T-helper 2 cell (primary cell): ENCODE measurements at places on chromosomes 12 and 14.

DNA sequence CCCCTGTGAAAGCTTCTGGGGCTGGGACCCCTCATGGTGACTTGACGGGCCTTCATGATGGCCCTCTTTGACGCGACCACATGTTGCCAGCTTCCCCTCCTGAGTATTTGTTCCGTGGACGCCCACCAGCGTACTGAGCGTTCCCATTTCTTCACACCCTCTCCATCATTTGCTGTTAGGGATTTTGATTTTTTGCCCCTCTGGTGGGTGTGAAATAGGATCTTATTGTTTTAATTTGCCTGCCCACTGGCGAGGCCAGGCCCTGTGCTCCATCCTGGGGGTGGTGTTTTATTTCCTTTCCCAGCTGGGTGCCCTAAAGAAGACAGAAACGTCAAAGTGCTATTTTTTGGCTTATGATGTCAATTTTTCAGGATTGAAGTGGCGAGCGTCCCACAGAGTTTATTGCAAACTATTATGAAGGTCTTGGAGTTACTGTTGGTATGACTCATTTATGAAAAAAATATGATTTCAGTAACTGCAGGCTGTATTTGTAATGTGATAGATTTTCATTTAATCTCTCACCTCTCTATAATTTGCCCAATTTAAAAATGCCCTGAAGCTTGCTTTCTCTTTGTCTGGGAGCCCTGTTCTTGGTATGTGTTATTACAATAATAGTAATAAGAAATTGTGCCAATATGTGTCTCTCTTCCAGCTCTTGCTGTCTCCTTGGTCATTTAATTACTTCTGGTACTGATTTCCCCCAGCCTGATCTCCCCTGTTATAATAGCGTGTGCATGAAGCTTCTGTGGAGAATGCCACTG is 99.6 kb downstream of the SLC25A47 start:
- no peak for DNase-seq

GRCh38 chr14:67571991-67572323 is 28.1 kb downstream of the PIGH start:
- DNase-seq, result no peak

DNA sequence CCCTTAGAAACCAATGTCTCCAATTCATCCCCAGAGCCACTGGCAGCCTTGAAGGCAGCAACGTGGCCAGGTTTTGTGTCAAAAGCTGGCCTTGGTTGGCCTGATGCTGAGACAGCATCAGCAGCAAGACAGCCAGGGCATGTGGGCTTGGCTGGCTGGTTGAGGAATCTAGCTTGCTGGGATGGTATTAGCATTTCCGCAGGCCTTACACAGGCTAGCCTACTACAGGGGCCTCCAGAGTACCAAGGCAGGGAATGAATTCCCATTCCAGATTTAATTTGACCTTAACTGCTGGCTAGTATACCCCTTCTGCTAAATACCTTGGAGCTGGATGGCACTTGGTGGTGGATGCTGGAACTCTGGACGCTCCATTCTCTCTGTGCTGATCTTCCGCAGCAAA is 15.8 kb downstream of the NGDN start:
- no peak for DNase-seq

- no peak for DNase-seq
These were observed 75.8 kb downstream of the GLT1D1 start for GRCh38 chr12:128929057-128929456.

- DNase-seq, result no peak
These were observed 61.0 kb downstream of the HECTD4 start for GRCh38 chr12:112321245-112321644.

DNA sequence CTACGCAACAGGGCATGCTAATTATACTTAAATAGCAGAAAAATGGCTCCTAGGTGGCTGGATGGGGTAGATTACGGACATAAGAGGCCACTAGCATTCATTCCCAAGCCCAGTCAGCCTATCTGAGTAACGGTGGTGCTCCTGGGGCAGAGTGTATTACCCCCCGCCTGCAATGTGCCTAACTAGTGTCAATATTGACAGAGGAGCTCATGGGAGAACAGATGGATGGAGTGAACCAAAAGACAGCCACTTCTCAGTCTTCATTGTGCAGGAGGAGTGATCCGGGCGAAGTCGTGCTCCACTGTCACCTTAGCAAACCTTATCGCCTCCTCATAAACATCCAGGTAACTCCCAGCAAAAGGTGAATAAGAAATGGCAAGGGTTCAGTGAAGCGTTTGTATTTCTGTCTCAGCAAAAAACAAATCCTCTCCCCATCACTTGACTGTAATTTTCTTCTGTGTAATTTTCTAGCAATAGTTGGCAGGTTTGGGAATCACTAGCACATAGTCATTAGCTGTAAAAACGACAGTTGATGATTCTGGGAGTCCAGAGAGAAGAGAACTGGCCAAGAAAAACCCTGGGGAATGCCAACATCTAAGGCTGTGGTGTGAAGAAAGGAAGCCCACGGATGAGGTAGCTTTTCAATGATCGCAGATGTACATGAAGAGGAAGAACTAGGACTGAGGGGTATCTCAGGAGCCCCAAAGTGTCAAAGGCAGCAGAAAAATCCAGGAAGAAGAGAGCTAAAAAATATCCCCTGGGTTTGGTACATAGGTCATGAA is 126.6 kb upstream of the BCL2L14 start:
- DNase-seq, result no peak

GRCh38 chr14:22488522-22489243 is 100.3 kb downstream of the DAD1 start:
- DNase-seq, result peak; percentile 69

GRCh38 chr12:100427078-100427477 is 46.6 kb upstream of the NR1H4 start:
- DNase-seq, result no peak

DNA sequence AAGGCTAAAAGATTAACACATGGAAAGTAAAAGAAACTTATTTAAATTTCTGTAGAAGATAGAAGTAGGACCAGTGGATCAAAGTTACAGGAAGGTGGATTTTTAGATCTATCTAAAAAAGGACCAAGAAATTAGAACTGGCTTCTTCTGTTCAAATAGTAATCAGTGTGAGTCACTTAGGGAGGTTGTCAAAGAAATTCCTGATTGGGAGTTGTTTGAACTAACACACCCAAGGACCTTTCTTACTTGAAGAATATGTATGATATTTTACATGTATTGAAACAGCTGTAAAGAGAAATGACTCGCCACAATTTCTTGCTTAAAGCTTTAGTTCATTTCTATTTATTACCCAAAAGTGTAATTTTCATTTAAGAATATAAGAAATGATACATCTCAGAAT is 256.9 kb downstream of the RAD51B start:
- no peak for DNase-seq

DNA sequence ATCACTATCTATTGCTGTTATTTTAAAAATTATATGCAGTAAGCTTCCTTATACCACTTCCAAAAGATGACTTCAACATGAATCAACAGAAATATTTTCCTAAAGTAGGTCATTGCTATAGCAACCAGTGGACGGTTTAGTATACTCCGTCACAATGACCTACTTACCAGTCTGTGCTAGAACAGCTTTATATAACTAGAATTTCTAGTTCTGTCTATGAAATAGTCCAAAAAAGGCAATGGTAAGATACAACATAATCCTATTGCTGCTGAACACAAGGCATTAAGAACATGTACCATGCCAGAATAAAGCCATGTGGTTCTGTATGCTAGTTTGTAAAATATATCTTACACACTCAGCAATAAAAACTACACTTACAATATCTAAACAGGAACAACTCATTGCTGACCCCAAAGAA is 40.7 kb upstream of the MTERF2 start:
- no peak for DNase-seq

DNA sequence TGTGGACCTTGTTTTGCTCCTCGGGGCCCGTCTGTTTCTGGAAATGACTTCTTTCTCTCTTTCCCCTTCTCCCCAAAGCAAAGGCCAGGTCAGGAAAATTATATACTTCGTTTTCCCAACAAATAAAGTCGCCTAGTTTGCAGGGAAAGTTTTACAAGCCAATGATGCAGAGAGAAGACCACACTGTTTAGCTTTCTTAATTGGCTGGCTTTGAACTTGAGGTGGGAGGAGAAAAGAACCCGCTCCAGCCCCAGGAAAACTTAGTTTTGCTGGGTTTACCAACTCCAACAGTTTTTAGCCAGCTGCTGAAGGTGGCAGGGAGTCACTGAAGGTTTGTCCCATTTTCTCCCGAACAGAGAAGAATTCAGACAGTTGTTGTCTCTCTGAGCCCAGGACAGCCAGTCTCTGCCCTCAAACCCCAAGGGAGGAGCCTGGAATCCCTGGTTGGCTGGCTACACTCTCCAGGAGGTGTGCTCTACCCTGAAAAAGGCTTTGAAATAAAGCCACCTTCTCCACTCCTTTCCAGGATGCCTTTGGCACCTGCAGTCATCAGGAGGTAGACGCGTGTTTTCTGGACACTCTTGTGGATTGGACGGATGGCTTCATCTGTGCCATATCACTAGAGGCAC is 24.8 kb downstream of the BCL11B start:
- DNase-seq, result no peak

DNA sequence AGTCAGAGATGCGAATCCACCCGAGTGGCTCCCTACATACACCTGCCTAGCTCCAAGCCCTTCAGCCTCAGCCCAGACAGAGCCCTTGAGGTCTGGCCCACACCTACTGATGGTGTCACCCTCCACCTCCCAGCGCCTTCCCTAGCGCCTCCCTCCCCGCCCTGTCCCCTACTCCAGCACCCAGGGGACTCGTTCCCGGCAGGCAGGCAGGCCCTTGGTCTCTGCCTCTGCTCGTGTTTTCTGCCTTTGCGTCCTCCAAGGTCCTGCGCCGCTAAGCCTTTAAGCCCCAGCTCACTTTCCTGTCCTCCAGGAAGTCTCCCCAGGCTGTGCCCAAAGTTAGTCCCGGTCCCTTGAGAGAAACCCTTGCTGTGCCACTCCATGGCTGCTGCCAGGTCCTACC is 12.7 kb downstream of the INF2 start:
- DNase-seq, result no peak

- DNase-seq, result no peak
These were observed 80.8 kb downstream of the GALNT9 start for GRCh38 chr12:132248453-132249167.

DNA sequence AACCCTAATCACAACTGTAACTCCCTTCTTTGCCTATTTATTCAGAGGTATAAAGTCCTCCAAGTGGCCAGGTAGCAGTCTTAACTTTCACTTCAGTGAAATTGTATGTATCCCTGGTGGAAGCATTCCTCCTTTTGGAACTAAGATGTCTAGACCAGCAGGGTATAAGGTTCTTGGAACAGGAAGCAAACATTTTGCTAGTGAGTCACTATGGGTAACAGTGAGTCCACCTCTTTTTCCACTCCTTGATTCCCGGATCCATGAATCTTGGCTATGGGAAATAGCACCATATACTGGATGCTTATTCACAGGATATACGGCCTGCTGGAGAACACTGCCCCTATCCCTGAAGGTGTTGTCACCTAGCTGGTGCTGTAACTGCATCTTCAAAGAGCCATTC is 80.2 kb downstream of the KCNA5 start:
- no peak for DNase-seq

GRCh38 chr12:112751844-112752243 is 39.7 kb upstream of the RPH3A start:
- DNase-seq, result no peak

- DNase-seq, result no peak
These were observed 57.1 kb downstream of the NIN start for GRCh38 chr14:50773632-50774541.

GRCh38 chr14:94850309-94851211 is 80.6 kb upstream of the GSC start:
- DNase-seq, result no peak

GRCh38 chr14:67191768-67192290 is 2.6 kb downstream of the GARIN2 start:
- DNase-seq, result no peak

DNA sequence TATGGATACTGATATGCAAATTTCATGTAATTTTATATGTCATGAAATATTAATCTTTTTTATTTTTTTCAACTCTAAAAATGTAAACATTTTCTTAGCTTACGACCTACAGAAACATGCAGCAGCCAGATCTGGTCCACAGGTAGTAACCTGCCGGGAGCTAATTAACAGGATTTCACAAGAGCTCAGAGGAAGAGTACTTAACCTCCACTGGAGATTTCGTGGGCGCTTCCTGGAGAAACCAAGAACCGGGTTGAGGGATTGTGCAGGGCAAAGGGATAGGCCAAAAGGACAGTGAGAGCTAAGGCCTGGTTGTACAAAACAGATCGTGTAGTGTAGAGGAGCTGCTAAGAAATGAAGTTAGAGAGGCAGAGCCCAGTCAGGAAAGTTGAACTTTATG is 315.7 kb downstream of the PAWR start:
- no peak for DNase-seq

GRCh38 chr14:79661752-79662151 is 549.6 kb downstream of the DIO2 start:
- DNase-seq, result no peak

- no peak for DNase-seq
These were observed 413.6 kb downstream of the TMEM121 start for GRCh38 chr14:105939810-105940508.

DNA sequence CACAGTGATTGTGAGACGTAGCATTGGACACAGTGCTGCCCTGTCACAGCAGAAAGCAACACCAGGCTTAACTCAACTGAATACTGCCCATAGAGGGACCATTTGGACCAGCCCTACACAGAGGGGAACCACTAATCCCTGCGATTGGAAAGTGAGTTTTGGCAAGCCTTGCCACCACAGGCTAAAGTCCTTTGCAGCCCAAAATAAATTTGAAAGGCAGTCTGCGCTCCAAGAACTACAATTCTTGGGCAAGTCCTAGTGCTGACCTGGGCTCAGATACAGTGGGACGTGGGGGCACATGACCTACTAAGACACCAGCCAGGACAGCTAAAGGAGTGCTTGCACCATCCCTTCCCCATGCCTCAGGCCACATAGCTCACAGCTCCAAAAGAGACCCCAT is 331.4 kb upstream of the GARIN2 start:
- DNase-seq, result no peak

GRCh38 chr12:15699886-15700285 is 89.3 kb downstream of the EPS8 start:
- DNase-seq, result no peak

GRCh38 chr12:59980476-59980875 is 384.6 kb downstream of the SLC16A7 start:
- DNase-seq, result no peak

DNA sequence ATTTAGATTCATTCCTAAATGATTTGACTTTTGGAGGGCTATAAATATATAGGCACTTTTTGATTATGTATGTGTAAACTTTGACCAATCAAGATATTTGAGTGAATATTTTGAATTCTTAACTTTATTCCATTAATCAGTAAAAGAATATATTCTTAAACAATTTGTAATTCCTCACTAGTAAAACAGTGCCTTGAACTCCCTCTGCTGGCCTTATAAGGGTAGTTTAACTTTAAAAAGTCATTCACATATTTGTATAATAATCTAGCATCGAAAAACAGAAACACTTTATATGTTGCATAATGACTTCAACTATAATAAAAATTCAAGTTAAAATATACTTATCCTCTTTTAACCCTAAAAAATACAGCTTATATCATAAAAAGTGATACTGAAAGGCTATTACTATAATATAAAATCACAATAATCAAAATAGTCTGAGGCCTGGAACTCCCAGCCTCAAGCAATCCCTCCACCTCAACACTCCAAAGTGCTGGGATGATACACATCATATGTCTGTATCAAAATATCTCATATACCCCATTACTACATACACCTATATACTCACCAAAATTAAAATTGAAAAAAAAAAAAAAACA is 31.2 kb downstream of the CCDC59 start:
- no peak for DNase-seq

- no peak for DNase-seq
These were observed 6.8 kb upstream of the DCD start for GRCh38 chr12:54654926-54655325.

GRCh38 chr12:6200256-6201212 is at the start of gene CD9:
CD9 (plus strand) TSS chr12:6200400; CDS start chr12:6200500, 100 bp downstream.
- no peak for DNase-seq

GRCh38 chr14:94598816-94599655 is 13.2 kb upstream of the SERPINA3 start:
- DNase-seq, result no peak
